ENCODE measurements at places on chromosomes 7 and 10. TPM values are rescaled to one million over a fixed set of nuclear protein-coding genes. Genes with fewer than 3 reads are reported as not detected.

NKX1-2 gene
- not detected for total RNA-seq

CYP2C19 gene
- not detected for total RNA-seq

AKR1C3 gene
- total RNA-seq, result 27.1 TPM

GIMAP8 gene
- total RNA-seq, result 11.0 TPM

STEAP4 gene
- 15.7 TPM for total RNA-seq

ADRA2A gene
- 0.27 TPM for total RNA-seq

FAM25C gene
- total RNA-seq, result not detected

FAM200A gene
- 6.4 TPM for total RNA-seq

TCAF2 gene
- 0.22 TPM for total RNA-seq
